ENCODE measurements at places on chromosomes 2 and 18. TPM values are rescaled to one million over a fixed set of nuclear protein-coding genes. Genes with fewer than 3 reads are reported as not detected.

The EIF4E2 gene
- 84.8 TPM for total RNA-seq

The ACP1 gene
- 112 TPM for total RNA-seq

The RAB27B gene
- 40.1 TPM for total RNA-seq

The MYL12B gene
- 376 TPM for total RNA-seq

The DNAH7 gene
- total RNA-seq: 0.30 TPM

The PROKR1 gene
- not detected for total RNA-seq

The ASPRV1 gene
- total RNA-seq: 0.30 TPM

The SCYGR2 gene
- total RNA-seq: not detected
